ENCODE measurements at places on chromosomes 6 and 20.

GRCh38 chr20:41154436-41155176 lies 17.3 kb downstream of the PLCG1 start:
- no peak for DNase-seq

DNA sequence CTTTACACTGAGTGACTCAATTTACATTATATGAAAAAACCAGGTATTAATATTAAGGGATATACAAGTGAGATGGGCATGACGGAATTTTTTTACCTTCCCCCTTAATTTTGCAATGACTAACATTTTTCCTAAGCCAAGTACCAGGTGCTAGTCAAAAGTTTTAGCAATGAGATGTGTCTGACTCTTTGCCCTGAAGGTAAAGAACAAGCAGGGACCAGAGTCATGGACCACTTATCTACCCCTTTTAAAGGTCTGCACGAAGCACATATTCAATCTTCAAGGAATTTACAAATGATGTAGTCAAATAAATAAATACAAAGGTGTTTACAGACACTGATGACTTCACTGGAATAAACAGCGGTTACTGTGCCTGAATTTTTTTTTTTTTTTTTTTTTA lies 1.4 kb downstream of the GLO1 start:
- no peak for DNase-seq

GRCh38 chr6:170067181-170067641 lies 223.7 kb downstream of the DLL1 start:
- DNase-seq = no peak

DNA sequence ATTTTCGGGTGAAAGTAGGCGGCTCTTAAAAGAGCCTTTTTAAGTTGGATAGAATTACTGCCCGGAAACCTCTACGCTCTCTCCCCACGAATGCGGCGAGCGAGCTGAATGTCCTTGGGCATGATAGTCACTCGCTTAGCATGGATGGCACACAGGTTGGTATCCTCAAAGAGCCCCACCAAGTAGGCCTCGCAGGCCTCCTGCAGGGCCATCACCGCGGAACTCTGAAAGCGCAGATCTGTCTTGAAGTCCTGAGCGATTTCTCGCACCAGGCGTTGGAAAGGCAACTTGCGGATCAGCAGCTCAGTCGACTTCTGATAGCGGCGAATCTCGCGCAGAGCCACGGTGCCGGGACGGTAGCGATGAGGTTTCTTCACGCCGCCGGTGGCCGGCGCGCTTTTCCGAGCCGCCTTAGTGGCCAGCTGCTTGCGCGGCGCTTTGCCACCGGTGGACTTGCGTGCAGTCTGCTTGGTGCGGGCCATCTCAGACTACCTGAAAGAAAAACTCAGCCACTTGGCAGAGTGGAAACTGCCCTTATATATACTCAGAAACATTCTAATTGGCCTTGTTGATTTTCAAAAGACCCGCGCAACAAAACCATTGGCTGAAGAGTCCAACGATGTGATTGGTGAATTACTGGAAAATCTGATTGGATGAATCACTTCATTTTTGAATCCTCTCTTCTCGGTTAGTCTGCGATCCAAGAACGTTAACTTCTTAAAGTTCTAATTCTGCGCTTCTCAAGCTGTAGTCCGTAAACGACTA lies 93.9 kb upstream of the BTN3A2 start:
- DNase-seq = peak; percentile 97

DNA sequence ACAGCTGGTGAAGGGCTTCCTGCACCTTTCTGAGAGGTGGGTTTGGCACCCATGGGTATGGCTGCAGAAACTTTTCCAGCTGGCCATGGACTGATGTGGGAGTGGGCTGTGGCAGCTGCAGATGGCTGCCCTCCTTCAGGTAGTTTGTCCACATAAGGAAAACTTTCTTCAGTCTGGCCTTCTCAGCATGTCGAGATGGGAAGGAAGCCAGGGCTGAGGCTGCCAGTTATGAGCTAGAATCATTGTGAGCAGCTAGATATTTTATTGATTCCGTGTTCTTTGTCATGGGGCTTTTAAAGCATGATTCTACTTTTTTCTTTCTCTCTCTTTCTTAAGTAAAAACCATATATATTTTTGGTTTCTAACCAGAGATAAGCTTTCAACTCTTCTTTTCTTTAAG lies 16.6 kb downstream of the NKX2-4 start:
- no peak for DNase-seq

- no peak for DNase-seq
Measured at GRCh38 chr6:6407071-6407741, 86.7 kb upstream of the F13A1 start.

DNA sequence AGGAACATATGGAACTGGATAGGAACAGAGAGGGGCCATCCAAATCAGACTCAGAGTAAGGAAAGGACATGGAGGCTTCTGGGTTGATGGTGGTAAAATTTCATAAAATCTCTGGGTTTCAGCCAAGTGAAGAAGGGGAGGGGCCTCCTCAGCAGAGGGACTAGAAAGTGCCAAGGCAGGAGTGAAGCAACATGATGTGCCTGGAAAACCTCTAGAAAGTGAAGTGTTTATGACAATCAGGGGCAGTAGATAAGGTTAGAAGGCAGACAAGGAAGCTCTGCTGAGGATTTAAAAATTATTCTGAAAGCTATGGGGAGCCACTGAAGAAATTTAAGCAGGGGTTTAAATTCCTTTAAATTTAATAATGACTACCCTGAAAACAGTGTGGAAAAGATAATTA lies 126.0 kb upstream of the TENT5A start:
- no peak for DNase-seq

DNA sequence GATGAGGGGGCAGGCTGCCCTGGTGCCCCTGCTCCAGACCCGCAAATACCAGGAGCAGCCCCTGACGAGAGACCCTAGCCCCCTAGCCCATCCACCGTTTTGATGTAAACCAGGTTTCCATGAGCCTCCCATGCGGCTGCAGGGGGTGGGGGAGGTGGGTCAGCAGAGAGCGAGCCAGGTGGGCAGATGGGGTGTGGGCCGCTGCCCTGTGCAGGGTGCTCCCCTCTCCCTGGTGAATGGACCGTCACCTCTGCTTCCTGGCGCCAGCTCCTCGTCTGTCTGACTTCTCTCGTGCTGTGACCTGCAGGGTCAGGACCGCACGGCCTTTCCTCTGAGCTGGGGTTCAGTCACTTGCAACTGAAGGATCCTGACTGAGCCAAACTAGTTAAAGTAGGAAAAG lies 15.7 kb upstream of the BHLHE23 start:
- DNase-seq = peak; percentile 5

DNA sequence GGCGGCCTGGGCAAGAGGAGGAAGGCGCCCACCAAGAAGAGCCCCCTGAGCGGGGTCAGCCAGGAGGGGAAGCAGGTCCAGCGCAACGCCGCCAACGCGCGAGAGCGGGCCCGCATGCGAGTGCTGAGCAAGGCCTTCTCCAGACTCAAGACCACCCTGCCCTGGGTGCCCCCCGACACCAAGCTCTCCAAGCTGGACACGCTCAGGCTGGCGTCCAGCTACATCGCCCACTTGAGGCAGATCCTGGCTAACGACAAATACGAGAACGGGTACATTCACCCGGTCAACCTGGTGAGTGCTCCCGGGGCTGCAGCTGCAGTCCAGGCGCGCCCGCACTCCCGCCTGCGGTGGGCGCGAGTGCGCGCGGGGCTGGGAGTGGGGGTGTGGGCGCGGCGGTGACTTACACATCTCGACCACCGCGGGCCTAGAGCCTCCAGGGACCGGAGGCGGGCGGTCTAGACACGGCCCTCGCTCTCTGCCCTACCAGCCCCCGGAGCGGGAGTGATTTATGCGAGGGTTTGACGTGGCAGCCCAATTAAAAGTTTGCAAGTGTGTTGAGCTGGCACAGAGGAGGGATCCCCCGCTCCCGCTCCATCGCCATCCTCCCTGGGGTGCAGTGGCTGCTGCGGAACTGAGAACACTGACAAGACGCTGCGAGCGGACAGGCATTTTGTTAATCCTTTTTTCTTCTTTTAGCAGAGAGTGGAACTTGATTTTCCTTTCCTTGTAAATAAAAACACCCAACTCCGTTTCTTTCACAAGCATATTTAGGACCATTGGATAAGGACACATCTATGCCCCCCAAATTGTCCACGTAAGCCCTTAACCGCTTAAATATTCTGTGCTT lies 867 bp downstream of the TCF21 start:
- peak; percentile 63 for DNase-seq

- no peak for DNase-seq
Measured at GRCh38 chr20:36881888-36882287, 6.0 kb downstream of the TLDC2 start.

- DNase-seq = no peak
Measured at GRCh38 chr6:88163616-88164015, 2.5 kb downstream of the CNR1 start.

GRCh38 chr20:38291966-38292365 lies 12.0 kb upstream of the BPI start:
- DNase-seq = no peak

- DNase-seq = no peak
Measured at GRCh38 chr6:16405375-16405774, 167.0 kb downstream of the GMPR start.

- peak; percentile 89 for DNase-seq
Measured at GRCh38 chr6:150685860-150686259, 86.2 kb downstream of the PLEKHG1 start.

DNA sequence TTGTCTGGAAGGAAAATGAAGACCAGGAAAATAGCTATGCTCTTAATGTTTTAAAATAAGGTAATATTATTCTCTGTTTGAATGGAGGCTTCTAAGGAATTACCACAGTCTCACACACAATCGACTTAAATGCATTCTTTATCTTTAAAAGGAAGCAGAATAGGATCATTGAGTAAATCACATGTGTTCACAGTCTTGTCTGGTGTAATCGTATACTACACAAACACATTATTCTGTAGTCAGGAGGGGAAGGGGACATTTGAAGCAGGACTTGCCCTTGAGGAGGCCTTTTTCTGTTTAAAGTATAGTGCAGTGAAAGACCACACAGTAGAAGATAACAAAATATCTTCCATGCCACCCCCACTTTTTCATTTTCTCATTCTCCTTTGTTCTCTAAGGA lies 20.6 kb upstream of the REV3L start:
- DNase-seq = no peak

- no peak for DNase-seq
Measured at GRCh38 chr20:17673084-17673483, 9.0 kb downstream of the RRBP1 start.

GRCh38 chr6:132764370-132764769 lies 6.7 kb upstream of the VNN2 start:
- peak; percentile 16 for DNase-seq

- no peak for DNase-seq
Measured at GRCh38 chr6:42407379-42407778, 44.3 kb downstream of the TRERF1 start.

DNA sequence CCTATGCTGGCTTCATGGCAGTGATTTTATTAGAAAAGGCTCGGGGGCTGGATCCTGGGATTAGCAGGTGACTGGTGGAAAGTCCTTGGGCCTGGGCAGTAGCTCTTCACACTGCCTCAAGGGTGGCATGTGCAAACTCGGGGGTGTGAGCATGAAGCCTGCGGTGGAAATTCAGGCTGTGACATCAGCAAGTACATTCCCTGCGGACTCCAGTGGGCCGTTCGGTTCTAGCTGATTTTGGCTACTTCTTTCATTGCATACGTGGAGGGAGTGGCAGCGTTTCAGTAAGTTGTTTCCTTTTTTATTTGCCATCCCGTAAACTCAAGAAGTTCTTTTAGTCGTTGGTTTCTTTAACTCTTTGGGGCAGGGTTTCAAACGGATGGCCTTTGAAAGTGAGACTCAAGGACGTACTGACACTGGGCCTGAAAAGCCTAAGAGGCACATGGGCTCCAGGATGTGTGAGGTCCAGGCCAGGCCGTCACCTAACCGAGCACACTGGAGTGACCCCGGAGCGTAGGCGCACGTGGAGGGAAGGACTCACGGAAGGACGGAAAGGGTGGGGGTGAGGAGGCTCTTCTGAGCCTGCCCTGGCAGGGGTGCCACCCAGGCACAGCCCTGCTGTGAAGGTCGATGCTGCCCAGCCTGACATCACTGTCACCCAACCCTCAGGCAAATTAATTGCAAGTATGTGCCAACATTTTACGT lies 104.0 kb upstream of the FRMD1 start:
- DNase-seq = no peak

DNA sequence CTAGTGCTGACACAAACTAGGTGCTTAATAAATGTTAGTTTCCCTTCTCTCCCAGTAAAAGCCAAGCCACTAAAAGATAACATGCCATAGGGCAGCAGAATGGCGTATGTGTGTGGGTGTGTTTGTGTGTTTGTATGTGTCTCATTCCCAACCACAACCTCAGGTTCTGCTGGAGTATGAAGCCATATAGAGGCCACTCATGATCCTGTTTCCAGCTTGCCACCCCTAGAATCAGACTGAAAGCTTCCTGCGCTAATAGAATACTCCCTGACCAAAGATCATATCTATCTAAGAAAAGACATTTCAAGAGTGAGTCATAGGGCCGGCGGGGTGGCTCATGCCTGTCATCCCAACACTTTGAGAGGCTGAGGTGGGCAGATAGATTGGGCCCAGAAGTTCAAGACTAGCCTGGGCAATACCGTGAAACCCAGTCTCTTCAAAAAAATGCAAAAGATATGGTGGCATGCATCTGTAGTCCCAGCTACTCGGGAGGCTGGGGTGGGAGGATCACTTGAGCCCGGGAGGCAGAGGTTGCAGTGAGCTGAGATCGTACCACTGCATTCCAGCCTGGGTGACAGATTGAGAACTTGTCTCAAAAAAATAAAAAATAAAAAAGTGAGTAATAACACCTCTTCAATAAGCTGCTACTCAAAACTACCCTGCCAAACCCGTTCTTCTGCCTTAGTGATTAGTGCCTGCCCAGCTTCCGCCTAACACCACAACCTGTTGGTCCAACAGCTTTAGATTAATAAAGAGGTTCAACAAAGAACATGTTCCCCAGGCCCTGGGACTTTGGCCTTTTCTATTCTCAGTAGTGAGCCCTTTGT lies 11.8 kb upstream of the SNRPC start:
- DNase-seq = no peak

GRCh38 chr6:17059022-17059421 lies 42.8 kb upstream of the STMND1 start:
- no peak for DNase-seq

GRCh38 chr6:31091680-31092079 lies 20.7 kb downstream of the C6orf15 start:
- DNase-seq = no peak

DNA sequence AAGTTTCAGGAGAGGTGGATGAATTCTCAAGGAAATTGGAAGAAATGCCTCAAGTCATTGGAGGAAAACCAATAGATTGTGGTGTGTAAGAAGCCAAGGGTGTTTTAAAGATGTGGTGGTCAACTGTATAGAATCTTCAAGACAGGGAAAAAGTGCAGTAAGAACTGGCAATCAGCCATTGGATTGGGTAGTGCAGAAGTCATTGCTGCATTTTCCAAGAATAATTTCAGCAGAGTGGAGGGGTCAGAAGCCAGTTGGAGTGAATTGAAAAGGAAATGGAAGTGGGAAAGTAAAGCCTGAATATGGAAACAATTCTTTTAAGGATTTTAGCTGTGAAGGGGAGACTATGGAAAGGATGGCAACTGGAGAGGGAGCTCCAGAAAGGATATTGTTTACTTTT lies 128.2 kb upstream of the TMEM170B start:
- DNase-seq = no peak

DNA sequence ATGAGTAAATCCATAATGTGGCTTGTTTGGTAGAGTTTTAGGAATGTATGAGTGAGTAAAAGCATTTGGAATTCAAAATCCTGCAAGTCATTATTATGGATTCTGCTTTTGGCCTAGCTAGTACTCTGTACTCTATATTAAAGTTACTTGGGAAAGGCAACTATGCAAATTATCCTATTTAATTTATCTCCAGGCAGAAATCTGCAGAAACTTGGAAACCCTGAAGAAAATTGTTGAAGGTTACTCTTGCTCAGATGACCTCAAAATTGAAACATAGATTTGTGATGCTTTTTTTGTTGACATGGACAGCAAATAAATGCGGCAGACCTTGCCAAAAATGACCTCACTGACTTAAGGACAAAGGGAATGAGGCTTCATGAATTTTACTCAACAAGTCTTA lies 477.1 kb upstream of the EYS start:
- DNase-seq = no peak
